Activated T-cell treated with anti-CD3 and anti-CD28 coated beads, Interleukin-2, amount 50 U/mL, for 24 hours (primary cell): ENCODE measurements at places on chromosomes 7 and 10.

DNA sequence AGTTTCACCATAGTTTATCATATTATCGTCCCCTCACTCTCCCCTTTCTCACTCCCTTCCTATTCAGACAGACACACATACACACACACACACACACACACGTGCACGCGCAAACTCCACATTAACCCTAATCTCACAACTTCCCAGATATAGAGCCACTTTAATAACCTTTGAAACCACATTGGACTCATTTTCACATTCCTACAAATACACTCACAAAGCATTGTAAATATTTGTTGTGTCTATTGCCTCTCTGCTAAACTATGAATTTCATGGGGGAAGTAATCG, 433.6 kb downstream of the GRM8 start:
- no peak for DNase-seq

DNA sequence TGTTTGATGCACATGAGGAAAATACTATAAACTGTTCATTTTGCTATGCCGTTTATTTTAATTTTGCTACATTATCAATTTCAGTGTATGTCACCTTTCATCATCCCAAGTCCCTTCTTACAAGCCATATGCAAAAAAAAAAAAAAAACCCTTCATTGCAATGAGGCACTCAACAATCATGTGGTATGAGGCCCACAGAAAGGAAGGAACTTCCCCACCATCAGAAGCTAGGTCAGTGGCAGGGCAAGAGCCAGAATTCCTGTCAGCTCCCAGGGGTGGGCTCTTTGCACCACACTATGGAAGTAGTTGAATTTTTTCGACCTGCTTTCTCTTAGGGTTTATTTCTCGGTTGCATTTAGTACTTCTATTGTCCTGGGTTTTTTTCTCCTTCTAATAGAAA, 75.4 kb downstream of the NOC3L start:
- DNase-seq, result no peak

DNA sequence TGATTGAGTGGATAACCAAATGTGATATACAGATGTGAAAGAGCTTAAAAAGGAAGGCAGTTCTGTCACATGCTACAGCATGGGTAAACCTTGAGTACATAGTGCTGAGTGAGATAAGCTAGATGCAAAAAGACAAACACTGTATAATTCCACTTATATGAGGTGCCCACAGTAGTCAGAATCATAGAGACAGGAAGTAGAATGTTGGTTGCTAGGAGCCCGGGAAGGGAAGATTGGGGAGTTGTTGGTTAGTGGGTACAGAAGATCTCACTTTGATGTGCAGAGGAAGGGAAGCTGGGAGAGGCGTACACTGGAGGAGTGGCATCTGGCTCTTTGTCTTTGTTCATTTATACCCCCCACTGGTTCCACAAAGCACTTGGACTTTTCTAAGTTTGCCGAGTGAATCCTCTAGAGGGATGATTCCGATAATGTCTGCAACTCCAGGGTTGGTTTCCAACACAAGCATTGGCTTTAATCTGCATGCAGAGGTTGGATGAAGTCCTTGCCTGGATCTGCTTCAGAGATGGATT, 39.5 kb downstream of the TSPAN14 start:
- DNase-seq, result peak; percentile 28

DNA sequence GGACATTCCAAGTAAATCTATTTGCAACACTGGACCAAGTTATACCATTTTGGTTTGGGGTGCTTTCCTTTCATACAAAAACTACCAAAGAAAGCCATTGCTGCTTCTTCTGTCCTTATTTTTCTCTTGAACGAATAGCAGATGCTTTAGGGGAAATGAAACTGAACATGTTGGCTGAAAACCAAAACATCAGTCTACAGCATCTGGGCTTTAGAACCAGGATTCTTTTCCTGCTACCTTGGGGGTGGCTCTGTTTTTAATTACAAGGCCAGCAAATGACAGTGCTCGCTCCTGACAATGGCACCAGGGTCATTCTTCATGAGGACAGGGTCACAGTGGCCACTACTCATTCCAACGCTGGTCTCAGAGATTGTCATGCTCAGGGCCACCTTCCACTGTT, 80.3 kb downstream of the WDR11 start:
- no peak for DNase-seq

DNA sequence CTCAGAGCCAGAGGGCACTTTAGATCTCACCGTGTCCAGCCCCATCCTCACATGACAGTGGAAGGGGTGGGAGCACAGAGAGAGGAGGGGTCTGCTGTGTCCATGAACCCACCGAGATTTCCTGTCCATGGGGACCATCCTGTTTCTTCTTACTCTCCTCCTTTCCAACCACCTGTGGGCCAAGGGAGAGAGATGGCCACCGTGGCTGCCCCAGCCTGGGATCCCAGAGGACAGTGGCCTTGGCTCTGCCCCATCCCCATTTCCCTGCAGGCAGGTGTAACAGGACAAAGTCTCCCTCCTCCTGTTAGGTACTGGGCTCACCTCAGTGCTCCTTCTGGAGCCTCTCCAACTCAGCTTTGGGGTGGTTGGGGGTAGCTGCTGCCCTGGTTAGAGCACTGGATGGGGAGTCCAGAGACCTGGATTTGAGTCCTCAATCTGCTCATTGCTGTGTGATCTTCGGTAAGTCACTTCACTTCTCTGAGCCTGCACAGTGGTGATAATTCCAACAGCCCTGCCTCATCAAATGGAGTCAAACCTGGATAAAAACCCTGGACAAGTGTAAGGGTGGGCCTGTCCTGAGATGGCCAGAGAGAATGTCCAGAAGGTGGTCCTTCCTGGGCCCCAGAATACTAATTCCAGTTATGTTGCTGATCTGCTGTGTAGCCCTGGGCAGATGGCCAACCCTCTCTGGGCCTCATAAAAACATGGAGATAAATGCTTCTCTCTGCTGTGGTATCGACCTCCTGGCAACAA, 17.8 kb upstream of the PCBD1 start:
- DNase-seq, result no peak

GRCh38 chr10:44016589-44017482, 368.1 kb downstream of the CXCL12 start:
- no peak for DNase-seq

- no peak for DNase-seq
Observed at GRCh38 chr10:110780704-110781103, 91.0 kb upstream of the PDCD4 start.

DNA sequence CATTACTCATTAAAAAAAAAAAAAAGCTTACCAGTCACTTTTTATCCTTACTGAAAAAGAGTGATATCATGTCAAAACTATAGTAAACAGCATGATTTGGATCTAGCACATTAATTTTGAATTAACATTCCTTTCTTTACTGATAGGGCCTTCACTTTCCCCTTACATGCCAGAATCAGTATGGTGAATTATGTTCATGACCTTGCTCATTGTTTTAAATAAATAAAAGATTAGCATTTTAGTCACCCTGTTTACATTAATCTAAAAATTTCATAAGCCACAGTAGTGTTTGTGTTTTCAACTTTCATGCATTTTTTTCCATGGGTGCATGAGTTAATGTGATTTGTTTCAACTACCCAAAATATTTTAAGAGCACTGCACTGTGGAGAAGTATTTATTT, 160.8 kb downstream of the TFEC start:
- no peak for DNase-seq

DNA sequence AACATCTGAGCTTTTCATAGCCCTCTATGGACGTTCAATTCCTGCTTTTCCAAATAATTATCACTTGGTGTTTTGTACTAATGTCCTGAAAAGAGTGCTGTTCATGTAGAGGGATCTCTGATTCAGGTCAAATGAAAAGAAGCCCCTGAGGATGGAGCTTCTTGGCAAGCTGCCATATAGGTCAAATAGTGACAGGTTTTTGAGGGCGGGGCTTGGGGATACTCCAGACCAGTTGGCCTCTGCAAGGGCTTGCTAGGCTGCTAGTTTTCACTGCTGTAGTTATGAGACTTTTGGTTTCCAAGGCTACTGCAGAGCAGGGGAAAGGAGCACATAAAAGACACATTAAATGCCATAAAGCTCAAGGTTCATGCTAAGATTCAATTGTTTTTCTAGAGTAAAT, 257.2 kb upstream of the CACNA2D1 start:
- DNase-seq, result no peak

DNA sequence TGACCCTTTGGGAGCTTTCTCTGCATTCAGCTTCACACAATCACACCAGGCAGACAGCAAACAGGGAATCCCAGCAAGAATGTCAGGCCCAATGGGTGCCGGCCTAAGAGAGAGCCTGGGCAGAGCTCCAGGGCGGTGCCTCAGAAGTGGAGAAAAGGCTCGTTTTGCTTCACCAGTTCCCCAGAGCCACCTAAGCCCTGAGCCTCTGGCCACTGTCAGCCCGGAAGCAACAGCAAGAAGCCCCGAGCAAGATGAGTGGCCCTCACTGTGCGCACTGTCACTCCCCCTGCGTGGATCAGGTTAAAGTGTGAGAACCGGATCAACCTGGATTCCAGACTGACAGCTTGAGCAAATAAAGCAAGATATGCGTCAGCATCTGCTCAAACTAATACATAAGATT, 14.7 kb downstream of the CNPY1 start:
- no peak for DNase-seq
